ENCODE measurements at places on chromosomes 1 and 21.

- DNase-seq, result no peak
Measured at GRCh38 chr1:29475326-29475725, 239.0 kb downstream of the PTPRU start.

DNA sequence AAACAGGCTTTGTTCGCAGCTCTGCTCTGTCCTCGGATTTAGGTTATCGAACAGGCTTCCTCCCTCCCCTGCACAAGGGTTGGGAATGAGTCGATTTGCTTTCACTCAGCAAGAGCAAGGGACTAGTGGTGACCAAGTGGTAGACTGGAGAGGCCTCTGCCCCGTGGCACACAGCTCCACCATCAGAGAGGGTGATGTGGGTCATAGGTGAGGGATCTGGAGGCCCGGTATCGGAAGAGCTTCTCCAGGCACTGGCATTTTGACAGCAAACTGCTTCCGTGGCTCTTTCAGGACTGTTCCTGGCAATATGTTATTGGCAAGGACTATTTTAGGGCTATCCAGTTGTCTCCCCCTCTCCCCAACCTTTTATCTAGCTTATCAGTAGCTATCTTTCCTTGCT, 3.1 kb upstream of the ELF3 start:
- no peak for DNase-seq

GRCh38 chr1:176566004-176566975, 103.3 kb downstream of the PAPPA2 start:
- DNase-seq, result no peak

DNA sequence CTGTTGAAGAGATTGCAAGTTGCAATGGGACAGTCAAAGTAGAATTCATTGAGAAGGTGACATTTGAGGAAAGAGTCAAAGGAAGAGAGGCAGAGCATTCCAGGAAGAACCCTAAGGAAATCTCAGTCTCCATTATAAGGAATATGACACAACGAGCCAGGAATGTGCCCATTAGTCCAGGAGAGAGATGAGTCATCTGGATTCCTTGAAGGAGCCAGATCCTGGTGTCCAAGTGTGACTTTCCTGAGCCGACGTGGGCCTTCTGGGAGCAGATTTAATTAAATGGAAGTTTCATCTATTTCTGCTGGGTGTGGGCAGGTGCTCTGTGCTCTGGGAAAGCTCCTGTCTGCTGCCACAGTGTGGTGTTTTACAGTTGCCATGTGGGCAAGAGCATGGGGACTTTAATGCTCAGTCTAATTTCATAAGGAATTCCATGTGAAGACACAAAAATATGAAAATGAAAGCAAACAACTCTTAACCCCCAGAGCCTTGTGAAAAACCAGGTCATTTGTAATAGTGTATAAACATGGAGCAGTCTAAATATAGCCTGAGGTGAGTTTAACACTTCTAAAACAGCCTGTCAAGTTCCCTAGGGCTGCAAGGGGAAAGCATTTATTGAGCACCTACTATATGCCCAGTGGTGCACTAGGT, 111.4 kb upstream of the ARTN start:
- no peak for DNase-seq

DNA sequence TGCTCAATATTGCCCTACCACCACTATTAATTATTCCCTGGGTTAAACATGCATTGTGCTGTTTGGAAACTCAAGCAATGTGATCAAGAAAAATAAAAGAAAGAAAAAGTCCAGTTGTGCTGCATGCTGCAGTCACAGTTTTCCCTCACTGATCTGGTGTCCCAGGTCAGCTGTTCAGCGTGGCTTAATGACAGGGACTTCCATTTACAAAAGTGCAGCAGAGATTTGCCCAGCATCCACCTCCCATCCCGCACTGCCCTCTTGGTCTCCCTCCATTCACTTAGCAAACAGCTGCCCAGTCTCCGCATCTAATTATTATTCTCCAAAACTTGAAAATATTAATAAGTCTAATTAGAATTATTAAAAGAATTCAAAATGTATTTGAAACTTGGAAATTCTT, 2.0 kb upstream of the OR2T4 start:
- no peak for DNase-seq

DNA sequence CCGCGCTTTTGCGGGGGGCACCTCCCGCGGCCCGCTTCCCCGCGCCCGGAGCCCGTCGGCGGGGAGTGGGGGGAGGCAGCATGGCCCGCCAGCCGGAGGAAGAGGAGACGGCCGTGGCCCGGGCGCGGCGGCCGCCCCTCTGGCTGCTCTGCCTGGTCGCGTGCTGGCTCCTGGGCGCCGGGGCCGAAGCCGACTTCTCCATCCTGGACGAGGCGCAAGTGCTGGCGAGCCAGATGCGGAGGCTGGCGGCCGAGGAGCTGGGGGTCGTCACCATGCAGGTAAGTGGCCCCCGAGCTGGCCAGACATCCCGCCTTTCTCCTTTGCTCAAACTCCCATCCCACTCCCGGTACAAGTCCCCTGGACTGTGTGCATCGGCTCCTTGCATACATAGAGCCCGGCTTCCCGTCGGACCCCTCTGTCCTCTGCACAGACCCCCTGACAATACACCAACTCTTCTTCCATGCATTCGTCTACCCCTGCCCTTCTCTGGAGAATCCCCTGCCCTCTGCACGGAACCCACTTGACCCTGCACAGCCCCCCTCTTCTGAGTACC, 812 bp downstream of the CACHD1 start:
- peak; percentile 43 for DNase-seq

DNA sequence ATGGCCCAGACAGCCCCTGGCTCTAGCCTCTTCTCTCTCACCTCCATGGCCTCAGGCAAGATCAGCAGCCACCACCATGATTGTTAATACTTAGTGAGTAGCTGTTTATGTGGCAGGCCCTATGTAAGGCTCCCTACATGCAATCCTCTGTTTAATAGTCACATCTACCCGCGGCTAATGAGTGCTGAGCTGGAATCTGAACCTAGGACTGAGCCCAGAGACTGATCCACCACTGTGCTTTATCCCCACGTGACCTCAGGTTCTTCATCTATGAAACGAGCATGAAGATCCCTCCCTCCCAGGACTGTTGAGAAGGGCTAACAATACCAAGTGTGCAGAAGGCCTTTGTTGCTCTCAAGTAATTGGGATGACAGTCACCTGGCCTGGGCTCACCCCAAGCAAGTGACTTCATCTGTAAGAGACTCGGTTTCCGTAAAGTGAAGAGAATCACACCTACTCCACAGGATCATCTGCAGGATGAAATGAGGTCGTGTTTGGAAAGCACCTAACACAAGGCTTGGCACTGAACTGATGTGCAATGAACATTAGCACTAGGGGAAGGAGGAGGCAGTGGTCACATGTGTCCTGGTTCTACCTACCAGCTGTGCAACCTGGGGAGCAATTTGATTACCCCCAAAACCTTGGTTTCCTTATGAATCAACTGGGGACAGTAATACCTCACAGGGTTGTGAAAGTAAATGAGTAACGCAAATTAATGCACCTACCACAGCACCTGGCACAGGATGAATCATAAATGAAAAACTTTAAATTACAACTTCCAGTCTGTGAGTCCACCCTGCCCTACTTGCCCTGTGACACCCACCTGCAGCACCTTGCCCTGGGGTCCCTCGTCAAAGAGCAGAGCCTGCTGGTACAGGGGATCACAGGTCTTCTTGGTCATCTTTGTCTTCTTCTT, 37.2 kb downstream of the RIMS3 start:
- no peak for DNase-seq

DNA sequence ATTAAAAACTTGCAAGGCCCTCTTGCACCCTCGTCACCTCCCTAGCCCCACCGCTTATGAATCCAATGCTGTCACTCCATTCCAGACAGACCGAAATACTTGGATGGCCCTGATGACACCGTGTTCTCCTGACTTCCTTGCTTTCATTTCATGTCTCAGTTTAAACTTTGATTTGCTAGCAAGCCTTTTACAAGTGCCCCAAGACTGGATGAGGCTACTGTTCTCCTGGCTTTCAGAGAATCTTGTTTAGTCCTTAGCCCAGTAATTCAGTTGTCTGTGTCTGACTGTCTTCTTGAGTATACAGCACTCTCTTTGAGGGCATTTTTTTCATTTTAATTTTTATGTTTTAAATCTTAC, 824 bp upstream of the IFI44L start:
- no peak for DNase-seq

DNA sequence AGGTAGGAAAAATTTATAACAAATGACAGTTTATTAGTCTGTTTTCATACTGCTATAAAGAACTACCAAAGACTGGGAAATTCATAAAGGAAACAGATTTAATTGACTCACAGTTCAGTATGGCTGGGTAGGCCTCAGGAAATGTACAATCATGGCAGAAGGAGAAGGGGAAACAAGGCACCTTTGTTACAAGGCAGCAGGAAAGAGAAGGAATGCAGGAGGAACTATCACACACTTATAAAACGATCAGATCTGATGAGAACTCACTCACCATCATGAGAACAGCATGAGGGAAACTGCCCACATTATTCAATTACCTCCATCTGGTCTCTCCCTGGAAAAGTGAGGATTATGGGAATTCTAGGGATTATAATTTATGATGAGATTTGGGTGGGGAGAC, 61.3 kb downstream of the ASB17 start:
- DNase-seq, result no peak

DNA sequence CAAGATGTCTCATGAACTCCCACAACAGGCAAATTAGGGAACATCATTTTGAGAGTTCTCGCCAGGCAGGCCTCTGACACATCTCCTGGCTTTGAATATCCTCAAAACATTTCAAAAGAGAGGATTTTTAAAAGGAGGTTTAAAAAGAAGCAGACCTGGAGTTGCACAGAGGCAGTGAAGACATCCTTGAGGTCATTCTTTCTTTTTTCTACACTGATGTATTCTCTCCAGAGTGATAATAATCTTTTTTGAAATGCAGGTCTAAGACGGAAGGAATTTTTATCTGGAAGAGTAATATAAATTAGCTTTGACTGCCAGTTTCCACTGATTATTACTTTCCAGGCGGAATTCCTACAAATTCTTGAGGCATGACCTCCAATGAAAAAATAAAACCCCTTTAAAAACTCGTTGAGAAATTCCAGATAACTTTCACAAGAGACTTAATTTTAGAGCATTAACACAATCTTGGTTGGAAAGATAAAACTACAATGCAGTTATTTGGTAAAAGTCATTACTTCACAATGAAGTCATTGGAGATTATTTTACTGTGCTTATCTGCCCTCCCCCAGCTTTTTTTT, 125.0 kb downstream of the LYPLAL1 start:
- peak; percentile 74 for DNase-seq

- peak; percentile 66 for DNase-seq
Measured at GRCh38 chr1:32538887-32539583, at the start of gene ZBTB8A. ZBTB8A (plus strand) TSS chr1:32539427; CDS start chr1:32592932, 53,505 bp downstream.

DNA sequence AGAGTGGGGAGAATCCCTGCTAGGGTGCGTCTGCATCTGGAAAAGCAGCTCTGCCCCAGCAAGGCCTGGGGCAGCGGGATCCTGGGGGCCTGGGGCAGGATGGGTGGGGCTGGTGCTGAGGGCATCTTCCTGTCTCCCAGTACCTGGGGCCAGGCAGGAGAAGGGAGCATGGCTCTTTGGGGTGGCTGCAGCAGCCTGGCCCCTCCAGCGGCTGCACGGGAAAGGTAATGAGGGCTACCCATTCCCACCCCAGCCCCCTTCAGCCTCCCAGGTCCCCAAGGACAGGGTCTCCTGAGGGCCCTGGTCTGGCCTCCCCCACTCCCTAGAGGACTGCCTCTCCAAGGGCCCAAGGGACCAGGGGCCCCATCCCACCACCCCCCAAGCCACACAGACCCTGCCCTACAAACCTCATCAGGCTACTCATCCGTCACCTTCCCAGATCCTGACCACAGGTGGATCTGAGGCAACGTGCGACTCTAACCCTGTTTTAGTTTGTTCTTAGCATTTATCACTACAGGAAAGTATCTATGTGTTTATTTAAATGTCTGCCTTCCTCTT, 910 bp upstream of the ANKRD65 start:
- DNase-seq, result no peak

- DNase-seq, result no peak
Measured at GRCh38 chr1:203519053-203519840, 25.3 kb downstream of the OPTC start.

DNA sequence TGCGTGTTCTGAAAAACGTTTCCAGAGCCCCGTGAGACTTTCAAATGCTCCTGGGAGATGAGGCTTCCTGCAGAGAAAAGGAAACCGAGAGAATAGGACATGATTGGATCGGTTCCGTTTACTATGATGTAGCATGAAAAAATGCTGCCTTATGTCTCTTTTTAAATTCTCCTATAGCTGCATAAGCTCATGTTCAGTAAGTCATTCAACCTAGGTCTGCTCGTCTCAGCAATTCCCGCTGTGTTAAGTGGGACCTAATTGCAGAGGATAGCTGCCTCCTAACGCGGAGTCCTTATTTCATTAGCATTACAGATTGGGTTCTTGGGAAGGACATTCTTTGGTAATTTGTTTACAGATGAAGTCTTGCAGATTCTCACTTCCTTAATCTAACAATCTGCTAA, 165.3 kb downstream of the GALNT2 start:
- DNase-seq, result no peak

DNA sequence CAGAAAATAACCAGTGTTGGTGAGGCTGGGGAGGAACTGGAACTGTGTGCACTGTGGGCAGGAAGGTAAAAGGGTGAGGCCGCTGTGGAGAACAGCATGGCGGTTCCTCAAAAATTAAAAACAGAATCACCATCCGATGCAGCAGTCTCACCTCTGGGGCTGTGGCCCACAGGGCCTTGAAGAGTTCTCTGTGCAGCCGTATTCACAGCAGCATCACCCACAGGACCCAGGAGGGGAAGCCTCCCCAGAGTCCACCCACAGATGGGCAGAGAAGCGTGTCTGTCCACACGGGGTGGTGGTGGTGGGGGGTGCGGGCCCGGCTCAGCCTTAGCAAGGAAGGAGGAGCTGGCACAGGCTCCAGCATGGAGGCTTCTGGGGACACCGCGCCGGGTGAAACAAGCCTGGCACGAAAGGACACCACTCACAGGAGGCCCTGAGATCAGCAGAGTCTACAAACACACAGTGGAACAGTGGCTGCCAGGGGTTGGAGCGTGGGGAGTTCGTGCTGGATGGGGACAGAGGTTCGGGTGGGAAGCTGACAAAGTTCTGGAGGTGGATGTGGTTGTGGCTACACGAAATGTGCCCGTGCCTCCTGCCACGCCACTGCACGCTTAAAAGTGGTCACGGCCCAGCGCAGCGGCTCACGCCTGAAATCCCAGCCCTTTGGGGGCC, 11.5 kb downstream of the MORN1 start:
- no peak for DNase-seq

GRCh38 chr1:82604524-82604923, 803.8 kb downstream of the ADGRL2 start:
- no peak for DNase-seq
